ENCODE measurements at places on chromosomes 4 and X. TPM values are rescaled to one million over a fixed set of nuclear protein-coding genes. Genes with fewer than 3 reads are reported as not detected.

PAGE1 gene
- not detected for total RNA-seq

NHSL2 gene
- 7.2 TPM for total RNA-seq

PSMD10 gene
- total RNA-seq, result 49.9 TPM

CTAG1B gene
- not detected for total RNA-seq

ZFP42 gene
- total RNA-seq, result 188 TPM

RIBC1 gene
- 0.97 TPM for total RNA-seq

TBX22 gene
- 0.33 TPM for total RNA-seq

SPANXD gene
- not detected for total RNA-seq

DNA sequence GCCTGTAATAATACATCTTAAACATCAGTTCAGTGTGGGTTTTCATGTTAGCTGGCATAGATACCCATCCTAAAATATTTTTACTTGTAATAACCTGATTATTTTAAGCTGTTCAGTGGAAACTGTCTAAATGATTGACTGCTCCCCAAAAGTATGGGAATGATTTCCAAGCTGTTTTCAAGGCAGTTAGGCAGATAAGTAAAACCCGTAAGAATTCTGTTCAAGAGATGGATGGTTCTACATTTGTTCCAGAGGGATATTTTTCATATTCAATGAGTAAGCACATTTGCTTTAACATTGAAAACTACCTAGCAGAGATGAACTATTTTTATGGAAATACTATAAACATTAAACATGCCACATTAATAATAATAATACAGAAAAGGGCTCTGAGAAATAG is 161.1 kb downstream of the UNC5C start:
- no peak for DNase-seq

- no peak for DNase-seq
Observed at GRCh38 chr4:141133999-141134995, 1.0 kb upstream of the RNF150 start.

GRCh38 chrX:153768311-153769157 is 4.5 kb downstream of the PLXNB3 start:
- DNase-seq, result no peak

DNA sequence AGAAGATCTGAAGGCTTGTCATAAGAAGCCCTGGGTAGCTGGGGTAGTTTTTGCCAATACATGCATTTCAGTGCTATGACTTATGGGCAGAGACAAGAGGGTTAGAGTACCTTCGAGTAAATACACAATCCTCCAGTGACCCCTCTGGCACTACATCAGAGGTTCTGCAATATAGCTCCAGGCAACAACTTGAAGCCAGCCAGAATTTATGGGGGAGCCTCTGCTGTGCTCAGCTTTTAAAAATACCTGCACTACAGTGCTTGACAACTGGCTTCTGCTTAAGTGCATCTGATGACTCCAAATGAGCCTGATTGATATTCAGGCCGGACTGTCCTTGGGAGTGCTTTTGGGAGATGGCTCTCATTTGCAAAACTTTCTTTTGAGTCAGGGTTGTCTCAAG is 44.9 kb upstream of the SMAD1 start:
- DNase-seq, result no peak

DNA sequence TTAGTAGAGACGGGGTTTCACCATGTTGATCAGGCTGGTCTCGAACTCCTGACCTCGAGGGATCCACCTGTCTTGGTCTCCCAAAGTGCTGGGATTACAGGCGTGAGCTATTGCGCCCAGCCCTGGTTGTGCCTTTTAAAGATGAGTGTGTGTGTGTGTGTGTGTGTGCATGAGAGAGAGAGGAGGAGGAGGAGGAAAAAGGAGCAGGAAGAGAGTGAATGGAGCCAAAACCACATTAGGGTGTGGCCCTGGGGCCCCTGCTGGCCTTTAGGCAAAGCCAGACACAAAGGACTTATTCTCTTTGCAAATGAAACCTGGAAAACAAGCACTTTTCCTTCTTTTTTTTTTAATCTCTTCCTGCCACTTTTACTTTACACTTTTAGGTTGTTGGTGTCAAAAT is 48.2 kb upstream of the KLF3 start:
- DNase-seq, result no peak

DNA sequence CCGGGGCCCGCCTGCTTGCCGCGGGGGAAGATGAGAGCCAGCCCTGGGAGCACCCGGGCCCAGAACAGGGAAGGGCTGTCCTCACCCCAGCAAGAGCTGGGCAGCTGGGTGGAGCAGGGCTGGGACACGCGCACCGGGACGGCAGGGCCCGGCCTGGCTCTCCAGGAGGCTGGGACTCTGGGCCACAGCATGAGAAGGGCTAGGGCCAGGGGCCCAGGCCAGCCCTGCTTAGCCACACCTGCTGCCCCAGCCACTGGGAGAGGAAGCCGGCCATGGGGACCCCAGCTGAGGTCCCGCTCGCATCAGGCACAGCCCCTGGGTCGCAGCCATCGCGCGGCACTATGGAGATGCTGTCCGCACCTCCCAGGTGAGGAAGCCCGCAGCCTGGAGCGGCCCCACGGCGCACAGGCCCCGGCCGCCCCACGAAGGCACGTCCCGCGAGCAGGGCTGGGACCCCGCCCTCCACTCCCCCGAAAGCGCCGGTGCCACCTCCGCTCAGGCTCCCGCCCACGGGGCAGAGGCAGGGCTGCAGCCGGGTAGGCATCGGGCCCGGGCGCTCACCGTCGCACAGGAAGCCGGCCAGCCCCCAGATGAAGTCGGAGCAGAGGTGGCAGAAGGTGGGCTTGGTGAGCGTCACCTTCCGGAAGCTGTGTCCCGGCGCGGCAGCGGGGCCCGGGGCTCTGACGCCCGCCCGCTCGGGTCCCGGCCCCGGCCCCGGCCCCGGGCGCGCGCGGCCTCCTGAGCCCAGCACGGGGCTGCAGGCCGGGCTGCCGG is 531 bp downstream of the DGKQ start:
- DNase-seq, result peak; percentile 78

- no peak for DNase-seq
Observed at GRCh38 chr4:76709772-76710090, 188.2 kb downstream of the SOWAHB start.

DNA sequence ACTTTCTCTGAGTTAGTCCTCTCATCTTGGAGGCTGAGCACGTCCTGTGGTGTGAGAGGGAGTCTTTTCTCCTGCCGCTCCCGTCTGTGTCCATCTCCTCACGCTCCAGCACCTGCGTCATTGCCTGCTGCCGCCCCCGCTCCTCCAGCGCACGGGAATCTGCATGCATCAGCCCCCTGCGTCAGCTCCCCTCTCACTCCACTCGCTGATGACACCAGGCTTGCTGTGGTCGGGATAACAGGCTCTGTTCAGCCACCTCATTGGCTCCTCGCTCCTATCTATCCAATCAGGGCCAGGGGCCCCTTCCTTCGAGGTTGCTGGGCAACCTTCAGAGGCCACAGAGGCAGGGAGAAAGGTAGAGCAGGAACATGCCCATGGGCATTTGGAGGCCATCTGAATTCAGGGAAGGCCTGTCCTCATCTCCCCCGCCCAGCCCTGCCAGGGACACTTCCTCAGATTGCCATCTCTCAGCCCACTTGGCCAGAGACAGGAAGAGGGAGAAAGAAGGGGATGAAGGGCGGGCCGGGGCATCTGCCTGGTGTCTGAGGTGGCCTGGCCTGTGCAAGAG is 9.3 kb downstream of the ZNF185 start:
- no peak for DNase-seq

DNA sequence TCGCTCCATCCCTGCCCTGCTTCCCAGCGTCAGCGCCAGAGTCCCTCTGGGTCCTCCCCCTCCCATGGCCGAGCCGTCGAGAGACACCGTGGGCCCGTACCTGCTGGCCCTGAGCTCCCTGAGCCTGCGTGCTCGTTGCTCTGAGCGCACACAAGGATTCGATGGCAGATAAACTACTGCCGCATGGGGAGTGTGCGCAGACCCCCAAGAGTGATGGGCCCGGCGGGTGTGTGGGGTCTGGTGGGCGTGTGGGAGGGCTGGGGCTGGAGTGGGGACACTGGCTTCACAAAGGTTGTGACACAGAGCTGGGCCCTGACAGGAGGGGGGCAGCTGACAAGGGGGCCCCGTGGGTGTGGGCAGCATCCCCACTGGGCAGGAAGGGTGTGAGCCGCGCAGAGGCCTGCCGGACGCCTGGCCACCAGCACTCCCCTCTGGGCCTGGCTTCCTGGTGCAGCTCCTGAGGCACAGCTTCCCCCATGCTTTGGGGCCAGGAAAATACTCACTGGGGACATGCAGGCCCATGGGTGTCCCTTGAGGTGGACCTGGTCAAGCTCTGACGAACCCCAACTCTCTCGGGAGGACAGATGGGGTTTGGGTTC is 4.8 kb upstream of the RGS12 start:
- peak; percentile 41 for DNase-seq

GRCh38 chr4:30181918-30182317 is 538.3 kb upstream of the PCDH7 start:
- no peak for DNase-seq

- DNase-seq, result no peak
Observed at GRCh38 chrX:40966213-40966820, 118.9 kb upstream of the USP9X start.

DNA sequence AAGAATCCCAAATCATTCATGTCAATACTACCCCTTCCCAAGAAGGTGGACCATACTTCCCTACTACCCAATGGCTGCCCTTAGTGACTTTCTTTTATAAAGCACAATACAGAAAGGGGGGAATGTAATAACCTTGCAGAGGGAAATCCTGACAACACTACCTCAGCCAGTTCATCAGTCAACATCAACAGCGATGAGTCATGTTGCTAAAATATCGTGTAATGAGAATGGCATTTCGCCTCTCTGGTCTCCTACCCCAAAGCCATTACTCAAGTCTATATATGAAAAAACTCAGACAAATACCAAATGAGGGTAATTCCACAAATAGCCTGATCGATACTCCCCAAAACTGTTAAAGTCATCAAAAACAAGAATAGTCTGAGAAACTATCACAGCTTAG is 3.3 kb upstream of the MAGEA8 start:
- no peak for DNase-seq

GRCh38 chrX:40418813-40419195 is 162.0 kb upstream of the ATP6AP2 start:
- DNase-seq, result no peak

GRCh38 chr4:47652092-47652491 is 167.0 kb downstream of the ATP10D start:
- DNase-seq, result no peak

GRCh38 chr4:14180983-14181601 is 553.6 kb upstream of the BOD1L1 start:
- no peak for DNase-seq

GRCh38 chr4:56240554-56241174 is 146.6 kb downstream of the AASDH start:
- no peak for DNase-seq

GRCh38 chr4:21901281-21901680 is 47.3 kb downstream of the KCNIP4 start:
- DNase-seq, result no peak

- peak; percentile 5 for DNase-seq
Observed at GRCh38 chr4:100738196-100739165, 220.7 kb upstream of the EMCN start.

DNA sequence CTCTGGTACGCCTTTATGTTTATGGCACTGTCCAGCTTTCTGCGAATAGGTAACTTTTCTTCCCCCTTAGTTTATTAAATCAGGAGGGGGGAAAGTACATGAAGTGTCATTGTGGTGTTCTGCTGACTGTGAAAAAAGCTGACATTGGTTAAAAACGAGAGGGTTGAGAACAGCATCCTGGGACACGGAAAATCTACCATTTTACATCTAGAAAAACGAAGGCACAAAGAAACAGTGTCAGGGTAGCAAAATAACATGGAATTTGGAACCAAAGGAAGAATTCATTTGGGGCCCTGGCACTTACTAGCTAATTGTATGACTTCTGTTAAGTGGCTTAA is 1.2 kb upstream of the AMOT start:
- DNase-seq, result no peak

- DNase-seq, result no peak
Observed at GRCh38 chrX:12153741-12154140, 15.5 kb downstream of the FRMPD4 start.

GRCh38 chr4:169934794-169935429 is 91.3 kb downstream of the MFAP3L start:
- DNase-seq, result no peak

DNA sequence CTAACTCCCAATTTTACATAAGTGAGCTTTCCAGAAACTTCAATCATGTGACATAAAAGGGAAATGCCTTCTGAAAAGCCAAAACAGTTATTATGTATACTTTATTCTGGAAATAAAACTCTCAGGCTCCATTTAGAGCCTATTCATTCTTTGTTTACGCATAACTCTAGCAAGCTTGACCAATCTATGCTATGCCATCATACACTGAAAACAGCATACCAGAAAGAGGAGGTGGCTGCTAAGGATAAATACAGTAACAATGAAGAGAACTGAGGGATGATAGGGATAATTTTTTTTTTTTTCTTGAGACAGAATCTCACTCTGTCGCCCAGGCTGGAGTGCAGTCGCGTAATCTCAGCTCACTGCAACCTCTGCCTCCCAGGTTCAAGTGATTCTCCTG is 24.4 kb downstream of the CDKL2 start:
- DNase-seq, result no peak

DNA sequence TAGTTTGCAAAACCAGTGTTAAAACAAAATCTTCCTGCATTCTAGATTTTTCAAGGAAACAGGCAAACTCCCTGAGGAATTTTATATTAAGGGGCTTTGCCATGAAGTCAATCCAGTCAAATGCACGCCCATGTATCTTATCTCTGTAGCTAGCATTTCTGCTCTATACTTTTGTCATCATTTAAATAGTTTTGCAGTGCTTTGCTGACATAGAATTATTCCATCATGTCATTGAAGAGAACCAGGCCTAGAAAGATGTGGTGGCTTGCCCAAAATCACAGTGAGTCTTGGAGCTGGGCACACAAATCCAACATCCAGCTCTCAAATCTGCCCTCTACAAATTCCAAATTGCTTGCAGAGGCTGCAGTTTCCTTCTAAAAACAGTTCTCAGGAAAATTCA is 66.7 kb upstream of the LNX1 start:
- no peak for DNase-seq

DNA sequence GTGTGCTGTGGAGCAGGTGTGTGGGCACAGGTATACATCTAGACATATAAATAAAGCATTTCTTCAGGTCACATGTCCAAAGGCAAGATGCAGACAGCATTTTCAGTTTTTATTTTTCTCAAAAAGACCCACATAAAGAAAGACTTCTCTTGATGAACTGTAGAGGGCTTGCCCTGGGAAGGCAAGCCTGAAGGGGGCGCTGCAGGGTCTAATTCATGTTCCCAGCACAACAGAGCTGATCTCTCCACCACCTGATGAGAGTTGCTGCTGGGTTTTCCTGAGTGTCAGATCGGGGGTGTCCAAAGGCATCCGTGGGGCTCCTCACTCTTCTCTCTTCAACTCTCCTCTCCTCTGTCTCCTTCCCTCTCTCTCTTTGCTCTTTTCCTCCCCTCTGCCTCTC is 26.6 kb downstream of the ADRA2C start:
- DNase-seq, result peak; percentile 54

DNA sequence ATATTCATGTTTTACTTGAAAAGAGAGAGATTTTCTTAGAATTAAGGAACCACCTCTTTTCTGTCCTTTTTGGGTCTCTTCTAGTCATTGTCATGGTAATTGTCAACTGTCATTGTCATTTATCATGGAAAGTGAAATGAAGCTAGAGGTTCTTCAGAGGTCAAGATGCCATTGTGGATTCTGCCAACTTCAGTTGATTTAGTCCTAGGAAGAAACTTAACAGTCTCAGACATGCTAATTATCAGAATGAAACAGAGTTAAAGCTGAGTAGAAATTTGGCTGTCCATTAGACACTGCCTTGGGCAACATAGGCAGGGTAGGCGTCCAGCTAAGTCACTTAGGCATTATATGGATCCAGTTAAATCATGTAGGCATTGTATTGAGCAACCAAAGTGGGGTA is 796.1 kb upstream of the ADGRL3 start:
- no peak for DNase-seq

- peak; percentile 39 for DNase-seq
Observed at GRCh38 chr4:77994194-77994721, 62.9 kb upstream of the FRAS1 start.

Data from H1 (cell line).